ENCODE measurements at places on chromosomes 11 and 22.

GRCh38 chr11:61107888-61108287, 5.6 kb downstream of the CD5 start:
- DNase-seq, result no peak

- DNase-seq, result no peak
Measured at GRCh38 chr11:118677977-118678376, 1.5 kb downstream of the TREH start.

- DNase-seq, result no peak
Measured at GRCh38 chr11:90766121-90766520, 543.3 kb upstream of the CHORDC1 start.

GRCh38 chr22:49799431-49800075, 28.1 kb downstream of the BRD1 start:
- DNase-seq, result no peak

- DNase-seq, result peak; percentile 28
Measured at GRCh38 chr11:122085712-122086111, 30.3 kb downstream of the BLID start.

Measured in HCEC 1CT (cell line).